Left lung (tissue), 14 donors: ENCODE measurements at places on chromosomes 2 and 18. TPM values are rescaled to one million over a fixed set of nuclear protein-coding genes. Genes with fewer than 3 reads are reported as not detected.

DNA sequence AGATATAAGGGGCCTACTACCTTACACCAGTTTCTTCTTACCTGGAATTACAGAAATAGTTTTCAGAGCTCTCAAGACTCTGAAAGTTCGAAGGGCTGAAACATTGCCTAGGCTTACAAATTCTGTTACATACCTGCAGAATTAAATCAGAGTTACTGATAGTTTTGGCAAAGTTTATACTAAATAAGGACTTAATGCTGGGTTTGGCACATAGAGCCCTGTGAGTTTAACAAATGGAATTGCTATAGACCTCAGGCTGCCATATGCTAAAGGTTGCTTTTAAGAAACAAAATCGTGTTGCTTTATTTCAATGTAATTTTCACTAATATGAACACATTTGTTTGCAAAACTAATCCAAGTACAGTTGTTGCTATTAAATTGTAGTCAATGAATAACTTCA is 40.1 kb downstream of the SCN3A start:
- H3K4me3 ChIP-seq, result no peak overlapping the region
- no peak for DNase-seq
- H3K36me3 ChIP-seq, result no peaks in the 10 kb centered on the region
- H3K27ac ChIP-seq, result no peak overlapping the region
- no peaks in the 10 kb centered on the region for H3K4me1 ChIP-seq

DNA sequence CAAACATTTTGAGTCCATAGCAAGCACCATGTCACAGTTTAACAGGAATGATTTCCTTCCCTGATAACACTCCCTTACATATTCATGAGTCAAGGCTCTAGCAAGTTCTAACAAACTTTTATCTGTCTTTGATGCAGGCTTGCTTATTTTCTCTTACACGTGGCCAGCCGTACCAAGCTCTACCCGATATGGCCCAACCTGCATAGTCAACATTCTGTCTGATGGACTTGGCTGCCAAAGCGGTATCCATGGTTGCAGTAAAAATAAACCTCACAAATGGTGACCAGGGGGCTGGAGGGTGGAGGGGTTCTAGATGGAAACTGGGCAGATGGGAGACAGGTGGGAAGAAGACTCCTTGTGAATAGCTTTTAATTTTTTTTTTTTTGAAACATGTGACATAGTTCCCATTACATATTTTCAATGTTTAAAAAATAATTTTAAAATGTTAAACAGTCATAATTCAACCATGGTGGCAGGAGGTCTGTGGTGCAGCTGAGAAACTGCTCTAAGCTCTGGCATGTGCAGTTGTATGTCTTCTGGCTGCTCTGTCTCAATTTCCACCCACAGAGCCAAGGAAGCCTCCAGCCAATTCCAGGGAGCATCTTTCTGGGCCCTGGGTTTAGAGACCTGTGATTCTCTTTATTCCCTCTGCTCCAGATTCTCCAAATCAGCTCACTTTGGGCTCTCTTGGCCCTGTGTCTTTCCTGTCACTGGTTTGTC is 20.7 kb upstream of the CXCR1 start:
- H3K4me1 ChIP-seq, result peaks cover 14% of the 10 kb centered on the region
- no peak overlapping the region for H3K27ac ChIP-seq
- no peaks in the 10 kb centered on the region for H3K36me3 ChIP-seq
- DNase-seq, result no peak

DNA sequence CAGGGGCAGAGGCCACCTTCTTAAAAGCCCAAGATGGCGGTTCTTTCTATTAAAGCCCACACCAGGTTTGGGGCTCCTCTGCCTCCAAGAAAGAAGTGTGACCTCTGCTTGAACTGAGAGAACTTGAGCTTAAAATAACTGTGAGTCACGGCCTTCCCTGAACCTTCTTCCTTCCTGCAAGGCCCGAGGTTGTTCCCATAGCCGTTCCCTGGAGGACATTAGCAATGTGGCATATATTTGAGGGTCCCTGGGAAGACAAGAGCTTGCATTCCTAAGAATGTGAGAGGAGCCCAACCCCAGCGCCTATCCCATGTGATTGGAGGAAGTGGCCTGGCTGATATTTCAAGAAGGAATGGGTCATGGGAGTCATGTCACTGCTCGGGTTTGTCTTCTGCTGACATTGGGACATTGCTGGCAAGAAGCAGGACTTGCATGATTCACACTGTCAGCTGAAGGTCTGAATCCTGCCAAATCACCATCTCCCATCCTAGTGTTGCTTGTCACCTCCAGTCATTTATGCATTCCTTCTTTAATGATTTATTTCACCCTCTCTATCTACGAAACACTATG is 168.1 kb downstream of the TRIB2 start:
- peaks cover 9% of the 10 kb centered on the region for H3K4me1 ChIP-seq
- H3K36me3 ChIP-seq, result no peaks in the 10 kb centered on the region
- no peaks in the 10 kb centered on the region for H3K27me3 ChIP-seq
- no peak for DNase-seq

- H3K27ac ChIP-seq, result no peak overlapping the region
- no peak overlapping the region for H3K4me3 ChIP-seq
- no peaks in the 10 kb centered on the region for H3K36me3 ChIP-seq
Measured at GRCh38 chr2:179686718-179687342, 174.6 kb downstream of the ZNF385B start.

GRCh38 chr2:105186967-105187498 is 54.5 kb upstream of the GPR45 start:
- H3K27ac ChIP-seq, result no peak overlapping the region
- H3K36me3 ChIP-seq, result no peaks in the 10 kb centered on the region
- H3K27me3 ChIP-seq, result no peaks in the 10 kb centered on the region
- DNase-seq, result no peak

- H3K27me3 ChIP-seq, result no peaks in the 10 kb centered on the region
- peaks cover 4% of the 10 kb centered on the region for H3K4me1 ChIP-seq
- no peak overlapping the region for H3K4me3 ChIP-seq
- H3K27ac ChIP-seq, result no peak overlapping the region
- no peak for DNase-seq
Measured at GRCh38 chr2:68163641-68164040, 6.0 kb downstream of the PNO1 start.

DNA sequence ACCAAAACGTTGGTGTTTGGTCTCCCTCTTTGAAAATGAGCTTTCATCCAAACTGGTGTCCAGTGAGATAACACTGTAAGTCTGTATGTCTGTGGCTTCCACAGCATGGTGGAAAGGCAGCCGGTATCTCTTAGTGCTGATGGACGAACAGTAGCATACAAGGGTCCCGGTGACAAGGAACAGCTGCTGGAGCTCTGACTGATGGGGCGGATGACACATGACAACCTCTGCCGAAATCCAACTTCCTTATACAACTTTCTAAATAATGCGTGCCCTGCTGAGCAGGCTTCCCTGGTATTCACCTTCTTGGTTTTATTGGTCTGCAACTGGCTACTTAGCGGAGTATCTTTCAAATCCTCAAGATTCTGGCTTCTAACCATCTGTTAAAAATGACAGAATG is 216.2 kb downstream of the SRBD1 start:
- no peak for DNase-seq
- H3K27ac ChIP-seq, result no peak overlapping the region
- no peak overlapping the region for H3K4me3 ChIP-seq
- no peaks in the 10 kb centered on the region for H3K36me3 ChIP-seq
- no peaks in the 10 kb centered on the region for H3K27me3 ChIP-seq
- no peaks in the 10 kb centered on the region for H3K4me1 ChIP-seq

DNA sequence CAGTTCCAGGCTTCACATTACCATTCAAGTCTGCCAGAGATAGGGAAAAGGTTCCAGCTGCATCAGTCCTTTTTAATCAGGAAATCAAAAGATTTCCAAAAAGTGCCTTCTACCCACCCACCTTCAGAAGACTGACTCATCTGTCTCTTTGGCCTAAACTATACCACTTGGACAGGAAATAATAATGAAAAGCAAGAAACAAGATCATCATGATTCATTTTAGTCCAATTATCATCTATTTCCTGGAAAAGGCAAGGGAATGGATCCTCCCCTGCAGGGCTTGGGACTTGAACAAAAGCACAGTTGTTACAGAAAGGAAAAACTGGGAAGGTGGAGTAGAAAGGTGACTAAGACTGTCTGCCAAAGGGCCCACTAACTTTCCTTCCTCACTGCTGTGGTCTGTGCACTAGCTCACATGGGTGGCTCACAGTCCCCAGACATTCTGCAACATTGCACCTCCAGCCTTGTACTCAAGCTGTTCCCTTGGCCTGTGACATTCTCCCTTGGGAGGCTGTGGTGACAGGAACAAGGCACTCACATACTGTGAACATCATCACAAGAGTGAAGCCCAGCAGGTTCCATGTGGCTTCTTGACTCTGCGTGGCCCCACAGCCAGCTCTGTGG is 75.3 kb downstream of the VSNL1 start:
- no peak overlapping the region for H3K4me3 ChIP-seq
- H3K27ac ChIP-seq, result no peak overlapping the region
- no peaks in the 10 kb centered on the region for H3K36me3 ChIP-seq
- no peak for DNase-seq
- no peaks in the 10 kb centered on the region for H3K27me3 ChIP-seq

DNA sequence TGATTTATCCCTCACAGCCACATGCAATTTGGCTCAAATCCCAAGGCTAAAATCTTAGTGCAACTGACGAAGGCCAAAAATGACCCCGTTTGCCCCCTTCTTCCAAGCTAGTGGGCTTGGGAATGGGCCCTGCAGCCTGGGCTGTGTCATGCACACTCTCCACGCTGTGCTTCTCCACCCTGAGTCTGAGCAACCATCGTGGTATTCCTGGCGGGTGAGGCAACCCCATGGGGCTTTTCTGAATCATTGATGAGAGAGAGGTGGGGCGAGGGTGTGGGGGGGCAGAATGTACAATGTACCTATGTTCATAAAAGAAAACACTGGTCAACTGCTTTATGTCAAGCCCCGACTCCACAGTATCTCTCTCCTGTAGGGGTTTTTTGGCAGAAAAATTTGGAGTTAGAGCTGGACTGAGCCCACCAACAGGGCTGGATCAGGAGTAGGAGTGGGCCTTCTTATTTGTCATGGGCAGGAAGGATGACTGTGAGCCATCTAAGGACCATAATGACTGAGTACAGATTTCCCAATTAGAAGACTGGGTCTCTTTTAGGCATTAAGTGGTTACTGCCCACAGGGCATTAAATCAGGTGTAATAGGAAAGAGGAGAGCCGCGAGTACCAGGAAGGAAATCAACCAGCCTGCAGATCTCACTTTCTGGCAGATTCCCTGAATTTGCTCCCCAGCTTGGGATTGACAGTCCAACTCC is 8.9 kb downstream of the SULT1C2 start:
- H3K4me1 ChIP-seq, result no peaks in the 10 kb centered on the region
- no peak for DNase-seq
- no peaks in the 10 kb centered on the region for H3K36me3 ChIP-seq
- H3K4me3 ChIP-seq, result no peak overlapping the region
- no peaks in the 10 kb centered on the region for H3K27me3 ChIP-seq

DNA sequence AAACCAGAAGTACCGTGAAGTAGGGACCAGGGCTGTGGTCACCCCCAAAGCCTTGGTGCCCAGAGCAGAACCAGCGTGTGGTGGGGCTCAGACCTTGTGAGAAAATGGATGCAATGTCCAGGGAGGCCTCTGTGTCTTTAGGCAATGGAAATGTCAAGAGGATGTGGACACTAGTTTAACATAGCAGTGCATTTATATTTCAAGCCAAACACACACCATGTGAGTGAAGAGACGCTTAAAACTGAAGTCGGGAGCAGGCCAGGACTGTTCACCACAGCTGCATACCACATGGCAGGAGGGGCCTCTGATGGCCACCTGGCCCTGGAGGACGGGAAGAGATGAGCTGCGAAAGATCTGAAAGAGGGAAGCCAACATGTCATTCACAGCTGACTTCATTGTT is 87.3 kb upstream of the LDLRAD4 start:
- no peak for DNase-seq
- no peak overlapping the region for H3K4me3 ChIP-seq
- H3K36me3 ChIP-seq, result peaks cover 12% of the 10 kb centered on the region
- no peaks in the 10 kb centered on the region for H3K4me1 ChIP-seq

DNA sequence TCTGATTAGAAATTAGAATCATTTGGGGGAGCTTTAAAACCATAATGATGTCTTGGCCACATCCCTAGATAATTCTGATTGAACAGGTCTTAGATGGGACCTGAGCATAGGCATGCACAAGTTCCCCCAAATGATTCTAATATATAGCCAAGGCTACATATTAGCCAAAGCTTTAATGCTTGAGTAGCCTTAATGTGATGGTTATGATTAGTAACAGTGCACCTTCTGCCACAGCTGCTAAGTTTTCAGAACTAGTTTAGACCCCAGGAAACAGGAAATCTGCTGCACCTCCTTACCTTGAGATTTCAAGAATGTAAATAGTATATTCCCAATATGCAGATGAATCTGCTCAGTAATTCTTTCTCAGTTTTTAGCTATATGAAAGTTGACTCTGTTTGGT is 119.8 kb downstream of the PTPN4 start:
- no peaks in the 10 kb centered on the region for H3K4me1 ChIP-seq
- H3K27me3 ChIP-seq, result no peaks in the 10 kb centered on the region
- no peak overlapping the region for H3K27ac ChIP-seq
- peaks cover 8% of the 10 kb centered on the region for H3K36me3 ChIP-seq
- DNase-seq, result no peak

- DNase-seq, result no peak
- H3K27me3 ChIP-seq, result no peaks in the 10 kb centered on the region
- H3K36me3 ChIP-seq, result no peaks in the 10 kb centered on the region
Measured at GRCh38 chr18:57134618-57135135, 12.2 kb upstream of the BOD1L2 start.

GRCh38 chr2:195863564-195863963 is 205.1 kb downstream of the DNAH7 start:
- no peak overlapping the region for H3K27ac ChIP-seq
- no peaks in the 10 kb centered on the region for H3K36me3 ChIP-seq
- H3K4me3 ChIP-seq, result no peak overlapping the region
- no peaks in the 10 kb centered on the region for H3K27me3 ChIP-seq

- no peak overlapping the region for H3K27ac ChIP-seq
- no peaks in the 10 kb centered on the region for H3K4me1 ChIP-seq
- H3K36me3 ChIP-seq, result no peaks in the 10 kb centered on the region
- DNase-seq, result no peak
Measured at GRCh38 chr2:136305517-136306192, 187.7 kb upstream of the CXCR4 start.

DNA sequence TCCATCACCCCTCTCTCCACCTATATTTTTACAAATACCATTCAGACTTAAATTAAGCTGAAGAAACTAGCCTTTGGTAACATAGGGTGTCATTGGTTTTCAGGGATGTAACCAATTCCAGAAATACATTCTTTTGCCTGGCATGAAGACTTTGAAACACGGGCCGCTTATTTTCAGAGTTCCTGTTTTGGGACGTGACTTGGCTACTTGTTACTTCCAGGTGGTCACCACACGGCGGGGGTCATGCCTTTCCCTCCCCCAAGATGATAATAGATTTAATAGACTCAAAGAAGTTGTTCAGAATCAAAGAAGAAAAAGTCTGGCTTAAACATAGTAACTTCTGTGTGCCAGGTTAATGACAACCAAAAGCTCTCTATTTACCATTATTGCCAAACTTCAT is 110.6 kb downstream of the SEPTIN10 start:
- peaks cover 9% of the 10 kb centered on the region for H3K36me3 ChIP-seq
- peaks cover 2% of the 10 kb centered on the region for H3K4me1 ChIP-seq
- no peak overlapping the region for H3K27ac ChIP-seq
- no peak overlapping the region for H3K4me3 ChIP-seq
- H3K27me3 ChIP-seq, result no peaks in the 10 kb centered on the region

- peaks cover 12% of the 10 kb centered on the region for H3K27me3 ChIP-seq
- H3K4me3 ChIP-seq, result no peak overlapping the region
- no peaks in the 10 kb centered on the region for H3K4me1 ChIP-seq
- DNase-seq, result no peak
- H3K36me3 ChIP-seq, result no peaks in the 10 kb centered on the region
Measured at GRCh38 chr18:23921716-23922285, 92.8 kb upstream of the TTC39C start.

The SAG gene
- total RNA-seq, result not detected

The ADGRF3 gene
- 0.12 TPM for total RNA-seq

The TNFRSF11A gene
- 8.9 TPM for total RNA-seq

The ALPI gene
- total RNA-seq, result not detected
